ENCODE measurements at places on chromosomes 5 and 9.

DNA sequence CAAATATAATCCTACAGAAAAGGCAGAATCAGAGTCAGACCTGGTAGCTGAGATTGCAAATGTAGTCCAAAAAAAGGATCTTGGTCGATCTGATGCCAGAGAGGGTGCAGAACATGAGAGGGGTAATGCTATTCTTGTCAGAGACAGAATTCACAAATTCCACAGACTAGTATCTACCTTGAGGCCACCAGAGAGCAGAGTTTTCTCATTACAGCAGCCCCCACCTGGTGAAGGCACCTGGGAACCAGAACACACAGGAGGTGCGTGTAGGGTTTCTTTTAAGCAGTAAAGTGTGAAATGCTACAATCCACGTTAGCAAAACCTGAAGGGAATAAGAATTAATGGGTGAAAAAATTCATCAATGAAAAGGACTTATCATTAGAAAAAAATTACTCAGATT lies 145.8 kb downstream of the GIN1 start:
- no peak for DNase-seq

- no peak for DNase-seq
Observed at GRCh38 chr9:96874947-96875460, 20.7 kb upstream of the ZNF782 start.

GRCh38 chr9:130899051-130899748 lies 2.6 kb upstream of the QRFP start:
- no peak for DNase-seq

DNA sequence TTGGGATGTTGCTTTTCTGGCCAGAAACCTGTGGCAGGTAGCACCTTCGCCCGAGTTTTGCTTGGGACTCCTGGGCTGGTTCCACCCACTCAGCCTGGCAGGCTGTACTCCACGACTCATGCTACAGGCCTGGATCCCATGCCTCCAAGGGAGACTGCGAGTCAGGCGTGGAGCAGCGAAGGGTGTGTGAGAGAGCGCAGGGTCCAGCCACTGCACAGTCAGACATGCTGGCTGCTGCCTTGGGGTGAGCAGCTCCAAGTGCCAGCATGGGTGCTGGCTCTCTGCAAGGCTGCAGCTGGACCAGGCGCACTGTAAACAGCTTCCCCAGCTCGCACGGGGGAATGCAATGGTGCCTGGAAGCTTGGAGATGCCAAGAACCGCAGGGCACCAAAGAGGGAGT lies 249.6 kb upstream of the EDIL3 start:
- no peak for DNase-seq

- DNase-seq = no peak
Observed at GRCh38 chr9:92223758-92224157, 69.7 kb downstream of the IARS1 start.

- DNase-seq = no peak
Observed at GRCh38 chr9:10818206-10818605, 205.4 kb upstream of the PTPRD start.

DNA sequence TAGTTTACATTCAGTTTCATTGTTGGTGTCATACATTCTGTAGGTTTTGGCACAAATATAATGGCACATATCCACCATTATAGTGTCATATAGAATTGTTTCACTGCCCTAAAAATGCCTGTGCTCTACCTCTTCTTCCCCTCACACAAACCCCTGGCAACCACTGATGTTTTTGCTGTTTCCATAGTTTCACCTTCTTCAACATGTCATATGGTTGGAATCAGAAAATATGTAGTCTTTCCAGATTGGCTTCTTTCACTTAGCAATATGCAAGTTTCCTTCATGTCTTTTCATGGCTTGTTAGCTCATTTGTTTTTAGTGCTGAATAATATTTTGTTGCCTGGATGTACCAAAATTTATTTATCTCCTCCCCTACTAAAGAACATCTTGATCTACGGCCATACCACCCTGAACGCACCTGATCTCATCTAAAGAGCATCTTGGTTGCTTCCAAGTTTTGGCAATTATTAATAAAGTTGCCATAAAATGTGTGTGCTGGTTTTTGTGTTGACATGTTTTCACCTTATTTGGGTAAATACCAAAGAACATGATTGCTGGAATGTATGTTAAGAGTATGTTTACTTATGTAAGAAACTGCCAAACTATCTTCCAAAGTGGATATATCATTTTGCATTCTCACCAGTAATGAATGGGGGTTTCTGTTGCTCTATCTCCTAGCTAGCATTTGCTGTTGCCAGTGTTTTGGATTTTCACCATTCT lies 17.0 kb upstream of the CDK20 start:
- DNase-seq = no peak

DNA sequence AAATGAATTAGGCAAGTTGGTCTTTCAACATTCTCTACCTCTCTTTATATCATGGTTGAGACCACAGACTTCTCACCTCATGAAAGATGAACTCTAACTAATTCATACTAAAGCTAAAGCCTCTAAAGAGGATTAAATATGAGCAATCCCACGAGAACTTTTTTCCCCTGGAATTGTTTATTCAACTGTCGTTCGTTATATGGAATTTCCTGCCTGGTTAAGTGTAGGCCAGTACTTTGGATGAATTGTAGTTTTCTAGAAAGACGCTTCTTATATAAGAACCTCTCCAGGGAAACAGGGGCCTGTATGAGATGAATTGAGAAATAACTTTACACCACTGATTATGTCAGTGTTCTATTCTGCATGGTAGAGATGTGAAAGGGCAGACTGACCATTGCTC lies 42.9 kb downstream of the PDCD1LG2 start:
- no peak for DNase-seq

GRCh38 chr9:115208501-115208900 lies 90.5 kb upstream of the TNC start:
- no peak for DNase-seq

DNA sequence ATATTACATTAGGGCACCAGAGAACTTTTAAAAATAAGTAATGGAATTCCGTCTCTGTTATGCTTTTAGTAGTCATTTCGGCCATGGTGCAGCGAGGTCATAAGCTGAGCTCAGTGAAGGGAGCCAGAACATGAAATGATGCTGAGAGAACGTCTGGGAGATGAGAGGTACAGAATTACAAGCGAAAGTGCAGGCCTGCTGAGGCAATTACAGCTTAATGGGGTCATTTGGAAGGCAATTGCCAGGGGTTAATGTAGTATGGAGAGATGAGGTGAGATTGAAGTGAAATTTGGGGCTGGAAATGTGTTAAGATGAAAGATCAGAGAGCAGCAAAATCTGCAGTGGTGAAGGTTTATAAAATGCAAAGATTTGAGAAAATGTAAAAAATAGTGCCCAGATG lies 96.5 kb downstream of the PBX3 start:
- DNase-seq = no peak

GRCh38 chr5:84383296-84383815 lies 1.3 kb downstream of the EDIL3 start:
- no peak for DNase-seq

Measured in HuH-7 (cell line).